HuH-7.5 (cell line): ENCODE measurements at places on chromosomes 7 and 10.

DNA sequence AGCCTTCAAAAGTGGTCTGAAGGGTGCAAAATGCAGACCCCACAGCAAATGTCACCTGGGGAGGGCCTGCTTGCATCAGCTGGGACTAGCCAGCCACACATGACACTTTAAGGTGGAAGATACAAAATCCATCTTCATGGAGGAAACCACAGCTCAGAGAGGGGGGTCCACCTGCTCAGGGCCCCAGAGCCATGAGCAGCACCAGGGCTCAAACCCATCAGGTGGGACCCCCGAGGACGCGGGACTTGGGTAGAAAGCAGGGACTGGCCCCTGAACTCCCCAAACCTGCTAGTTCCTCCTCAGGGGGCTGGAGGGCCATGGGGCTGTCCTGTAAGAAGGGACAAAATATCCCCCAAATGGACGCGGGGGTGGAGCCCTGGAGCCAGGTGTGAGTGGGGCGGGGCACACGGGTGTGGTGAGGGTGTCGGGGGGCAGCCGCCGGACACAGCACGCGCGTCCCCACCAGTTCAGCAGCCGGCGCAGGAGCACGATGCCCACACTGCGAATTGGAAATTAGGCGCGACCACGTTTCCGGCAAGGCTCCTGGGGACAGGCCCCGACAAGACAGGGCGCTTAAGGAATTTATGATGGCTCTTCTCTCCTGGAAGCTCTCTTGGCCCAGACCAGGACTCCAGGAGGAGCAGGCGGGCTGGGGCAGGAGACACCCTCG lies 8.0 kb downstream of the PDGFA start:
- DNase-seq = no peak

DNA sequence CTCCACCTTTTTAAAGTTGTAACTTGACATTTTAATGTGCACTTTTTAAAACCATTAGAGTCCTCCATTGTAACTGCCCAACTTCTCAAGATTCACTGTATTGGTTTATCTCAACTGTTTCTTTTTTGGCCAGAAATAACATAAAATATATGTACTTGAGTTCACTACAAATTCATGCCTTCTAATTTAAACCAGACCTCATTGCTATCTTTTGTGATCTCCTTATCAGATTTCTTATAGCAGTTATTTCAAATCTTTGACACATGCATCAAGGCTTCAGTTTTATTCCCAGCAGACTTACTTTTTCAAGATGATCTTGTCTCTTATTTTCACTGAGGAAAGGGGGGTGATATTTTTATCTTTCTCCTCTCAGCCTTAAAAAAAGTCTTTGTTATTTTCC lies 154.3 kb downstream of the PHF14 start:
- no peak for DNase-seq

GRCh38 chr10:132419538-132420468 lies 22.8 kb downstream of the PWWP2B start:
- DNase-seq = no peak

DNA sequence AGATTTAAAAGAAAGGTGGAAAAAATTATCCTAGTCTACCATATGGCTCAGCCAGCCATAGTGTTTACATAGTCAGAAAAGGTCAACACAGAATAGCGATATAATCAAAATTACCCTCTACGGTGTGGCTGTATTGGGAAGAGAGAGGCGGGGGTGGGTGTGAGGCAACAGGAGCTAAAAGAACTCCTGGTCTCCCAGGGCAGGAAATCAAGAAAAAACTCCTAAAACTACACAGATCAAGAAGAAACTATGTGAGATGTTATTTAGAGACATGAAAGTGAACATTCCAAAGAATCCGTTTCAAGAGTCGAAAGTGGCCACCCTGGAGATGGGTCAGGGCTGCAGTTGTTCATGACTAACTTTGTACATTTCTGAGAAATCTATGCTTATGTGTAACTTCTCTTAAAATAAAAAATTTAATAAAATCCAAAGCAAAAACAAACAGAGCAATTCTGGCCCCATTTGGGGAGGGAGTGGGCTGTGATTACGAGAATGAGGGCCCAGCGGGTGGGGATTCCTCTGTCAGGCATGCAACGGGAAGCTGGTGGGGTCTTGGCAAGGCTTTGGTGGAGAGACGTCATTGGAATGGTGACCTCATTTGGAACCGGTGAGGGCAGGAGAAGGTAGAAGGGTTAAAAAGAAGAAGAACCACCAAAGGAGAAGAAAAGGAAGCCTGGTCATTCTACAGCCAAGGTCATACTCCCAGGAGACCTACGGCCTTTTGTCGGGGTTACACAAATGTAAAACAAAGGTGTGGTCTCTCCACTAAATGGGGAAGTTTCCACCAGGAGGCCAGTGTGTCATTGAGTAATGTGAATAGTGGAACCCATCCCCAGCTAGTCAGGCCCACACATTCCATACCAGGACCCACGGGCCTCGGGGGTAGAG lies 71.2 kb upstream of the DUSP5 start:
- peak; percentile 54 for DNase-seq

GRCh38 chr7:6153646-6154541 lies 118.5 kb downstream of the CYTH3 start:
- no peak for DNase-seq
